Activated CD4-positive, alpha-beta T cell treated with anti-CD3 and anti-CD28 coated beads, Interleukin-2, Interleukin-4, amounts not matched to agents 100 ng/mL and 50 ng/mL, durations not matched to agents 16 hours and 8 hours (primary cell): ENCODE measurements at places on chromosomes 3 and 15.

GRCh38 chr15:93296759-93297500 lies 207.9 kb upstream of the RGMA start:
- DNase-seq: no peak

GRCh38 chr3:152236716-152237115 lies 32.0 kb upstream of the MBNL1 start:
- DNase-seq: no peak

- no peak for DNase-seq
These were observed 200.8 kb upstream of the STRIT1 start for GRCh38 chr3:155494332-155494731.

GRCh38 chr3:100245136-100245535 lies 15.7 kb upstream of the TBC1D23 start:
- DNase-seq: no peak

DNA sequence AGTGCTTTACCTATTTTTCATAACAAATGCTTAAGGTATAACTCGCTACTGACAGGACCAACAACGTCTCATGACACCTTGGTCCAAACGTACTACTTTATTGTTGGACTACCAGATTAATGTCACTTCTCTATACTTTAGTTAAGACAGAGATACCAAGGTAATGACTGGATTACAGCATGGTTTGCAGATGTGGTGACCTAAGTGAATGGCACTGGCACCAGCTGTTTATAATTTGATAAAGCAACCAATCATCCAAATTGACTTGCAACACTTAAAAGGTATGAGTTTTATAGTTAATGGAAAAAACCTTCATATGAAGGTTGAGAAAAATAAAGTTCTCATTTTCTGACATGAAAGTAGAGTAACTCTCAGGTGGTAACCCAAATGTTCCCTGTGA lies 209.0 kb downstream of the NEK10 start:
- DNase-seq: no peak

GRCh38 chr3:70820397-70820796 lies 508.0 kb upstream of the MDFIC2 start:
- DNase-seq: no peak
